ENCODE measurements at places on chromosomes 3 and 15. TPM values are rescaled to one million over a fixed set of nuclear protein-coding genes. Genes with fewer than 3 reads are reported as not detected.

SYNPR gene
- not detected for total RNA-seq

DNA sequence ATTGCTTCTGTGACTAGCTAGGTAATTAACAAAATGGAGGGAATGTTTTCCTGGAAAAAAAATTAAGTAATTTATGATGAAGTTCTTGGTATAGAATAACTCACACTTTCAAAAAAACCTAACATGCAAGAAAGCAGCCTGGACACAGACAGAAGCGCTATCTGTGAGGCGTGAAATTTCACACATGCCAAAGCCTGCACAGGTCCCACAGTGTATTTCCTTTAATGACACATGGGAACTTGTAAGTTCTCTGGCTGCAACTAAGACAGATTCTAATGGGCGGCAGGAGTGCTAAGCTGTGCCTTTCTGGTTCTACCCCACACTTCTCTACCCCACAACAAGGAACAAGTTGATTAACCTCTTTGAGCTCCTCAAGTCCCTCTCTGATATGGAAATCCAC lies 84.9 kb upstream of the NEO1 start:
- no peak for DNase-seq

DNA sequence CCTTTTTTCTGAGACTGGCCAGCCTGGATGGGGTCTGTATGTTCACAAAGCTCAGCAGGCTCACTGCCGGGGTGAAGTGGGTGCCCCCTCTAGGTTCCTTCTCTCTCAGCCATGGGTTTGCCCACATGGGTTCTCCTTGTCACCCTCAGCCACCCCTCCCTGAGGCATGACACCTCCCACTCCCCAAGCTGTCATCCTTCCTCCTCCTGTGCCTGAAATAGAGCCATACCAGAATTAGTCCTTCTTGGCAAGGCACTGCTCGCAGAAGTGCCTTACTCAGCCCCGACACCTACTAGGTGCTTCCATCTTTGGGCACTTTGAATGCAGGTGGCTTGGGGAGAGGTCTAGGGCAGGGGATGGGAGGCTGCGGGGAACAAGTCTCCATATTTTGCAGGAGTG lies 62.9 kb upstream of the SEC13 start:
- DNase-seq = no peak

- no peak for DNase-seq
Measured at GRCh38 chr3:158810823-158811724, 9.2 kb downstream of the MFSD1 start.

DNA sequence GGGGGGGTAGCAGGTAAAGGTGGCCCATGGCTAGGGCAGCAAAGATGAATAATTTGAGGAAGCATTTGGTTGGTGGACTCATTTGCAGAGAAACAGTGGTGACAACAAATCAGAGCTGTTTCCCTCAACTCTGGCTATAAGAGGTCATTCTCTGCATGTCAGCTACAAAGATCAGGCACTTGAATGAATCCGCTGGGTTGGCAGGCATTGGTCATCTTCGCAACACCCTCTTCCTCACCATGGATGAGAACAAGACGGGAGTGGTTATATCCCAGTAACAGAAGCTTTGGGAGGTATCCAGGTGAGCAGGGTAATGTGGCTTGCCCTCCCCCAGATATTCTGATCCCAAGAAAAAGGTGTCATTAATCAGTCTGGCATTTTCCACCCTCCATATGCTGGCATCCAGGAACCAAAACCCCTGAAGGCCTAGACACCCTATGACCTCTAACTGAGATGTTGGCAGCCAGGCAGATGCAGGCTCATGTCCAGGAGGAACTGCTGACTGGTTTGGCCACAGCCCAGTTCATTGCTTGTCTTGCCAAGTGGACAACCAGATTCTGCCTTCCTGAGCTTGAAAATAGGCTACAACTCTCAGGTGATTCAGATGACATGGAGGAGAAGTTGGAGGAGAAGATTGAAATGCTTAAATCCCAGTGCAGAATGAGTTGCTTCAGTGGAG lies 108.9 kb upstream of the TRIM42 start:
- no peak for DNase-seq

DNA sequence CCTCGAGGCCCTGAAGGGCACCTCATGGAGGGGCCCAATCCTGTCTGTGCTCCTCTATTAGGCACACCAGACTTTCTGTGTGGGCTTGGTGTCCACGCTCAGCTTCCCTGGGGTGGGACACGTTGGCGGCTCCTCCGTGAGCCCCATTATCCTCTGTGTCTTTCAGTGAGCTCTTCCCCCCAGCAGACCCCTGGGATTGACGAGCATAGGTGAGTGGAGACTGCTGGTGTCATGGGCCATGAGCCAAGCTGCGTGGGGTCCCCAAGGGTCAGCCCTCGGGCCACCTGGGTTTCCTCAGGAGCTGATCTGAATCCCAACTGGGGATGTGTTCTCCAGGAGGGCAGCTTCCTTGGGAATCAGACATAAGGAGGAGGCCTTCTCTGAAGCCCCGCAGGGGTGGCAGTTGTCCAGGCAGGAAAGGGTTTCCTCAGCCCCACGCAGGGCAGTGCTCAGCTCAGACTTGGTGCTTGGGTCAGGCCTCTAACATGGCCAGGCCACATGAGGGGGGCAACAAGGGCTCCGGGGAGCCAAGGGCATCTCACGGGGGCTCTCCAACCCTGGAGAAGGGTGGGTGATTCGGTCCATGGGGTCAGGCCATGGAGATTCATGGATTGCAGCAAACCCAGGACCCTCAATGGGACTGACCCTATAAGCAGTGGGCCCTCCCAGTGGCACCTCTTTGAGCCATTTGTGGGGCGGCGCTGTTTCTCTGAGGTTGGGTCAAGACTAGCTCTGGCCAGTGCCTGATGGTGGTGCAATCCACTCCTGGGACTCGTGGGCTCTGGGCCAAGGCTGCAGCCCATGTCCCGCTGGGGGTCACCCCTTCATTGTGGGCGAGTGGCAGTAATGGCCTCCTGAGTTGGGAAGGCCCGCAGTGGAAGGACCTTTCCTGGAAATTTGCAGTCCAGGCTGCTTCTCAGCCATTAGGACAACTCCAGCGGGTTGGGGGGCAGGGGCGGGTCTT lies 222.5 kb downstream of the SNRPN start:
- peak; percentile 5 for DNase-seq

- DNase-seq = no peak
Measured at GRCh38 chr15:99167201-99167600, 62.3 kb downstream of the SYNM start.

DNA sequence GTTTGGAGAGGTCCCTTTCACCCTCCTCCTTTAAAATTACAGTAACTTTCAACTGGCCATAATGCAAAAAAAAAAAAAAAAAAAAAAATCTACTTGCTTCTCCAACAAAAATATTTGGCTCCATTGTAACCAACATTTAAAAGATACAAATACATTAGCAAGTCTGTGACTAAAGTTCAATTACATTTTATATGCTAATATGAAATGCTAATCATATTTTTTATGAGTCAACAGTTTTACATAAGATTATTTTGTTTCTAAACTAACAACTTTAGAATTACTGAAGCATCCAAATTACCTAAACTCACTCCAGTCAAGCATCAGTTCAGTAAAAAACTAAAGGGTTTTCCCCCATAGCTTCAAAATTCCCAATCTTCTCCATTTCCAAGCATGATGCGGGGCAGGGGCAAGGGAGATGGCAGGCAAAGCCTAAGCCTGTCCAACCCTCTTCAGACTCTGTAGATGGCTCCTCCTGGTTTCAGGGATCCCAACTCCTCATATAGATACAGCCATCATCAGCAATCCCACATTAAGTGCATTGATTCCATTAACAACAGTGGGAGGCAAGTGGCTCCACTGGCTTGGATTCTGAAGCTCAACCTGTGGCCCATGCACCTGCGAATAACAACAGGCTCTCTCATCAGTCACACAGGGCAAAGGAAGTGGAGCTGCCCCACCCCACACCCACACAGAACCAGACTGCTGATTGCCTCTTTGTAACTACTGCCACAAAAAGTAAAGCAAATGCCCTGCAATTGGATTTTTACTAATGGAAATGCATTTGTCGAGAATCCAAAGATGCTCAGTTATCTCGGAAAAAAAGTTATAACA lies 15.0 kb downstream of the SFMBT1 start:
- DNase-seq = no peak

DNA sequence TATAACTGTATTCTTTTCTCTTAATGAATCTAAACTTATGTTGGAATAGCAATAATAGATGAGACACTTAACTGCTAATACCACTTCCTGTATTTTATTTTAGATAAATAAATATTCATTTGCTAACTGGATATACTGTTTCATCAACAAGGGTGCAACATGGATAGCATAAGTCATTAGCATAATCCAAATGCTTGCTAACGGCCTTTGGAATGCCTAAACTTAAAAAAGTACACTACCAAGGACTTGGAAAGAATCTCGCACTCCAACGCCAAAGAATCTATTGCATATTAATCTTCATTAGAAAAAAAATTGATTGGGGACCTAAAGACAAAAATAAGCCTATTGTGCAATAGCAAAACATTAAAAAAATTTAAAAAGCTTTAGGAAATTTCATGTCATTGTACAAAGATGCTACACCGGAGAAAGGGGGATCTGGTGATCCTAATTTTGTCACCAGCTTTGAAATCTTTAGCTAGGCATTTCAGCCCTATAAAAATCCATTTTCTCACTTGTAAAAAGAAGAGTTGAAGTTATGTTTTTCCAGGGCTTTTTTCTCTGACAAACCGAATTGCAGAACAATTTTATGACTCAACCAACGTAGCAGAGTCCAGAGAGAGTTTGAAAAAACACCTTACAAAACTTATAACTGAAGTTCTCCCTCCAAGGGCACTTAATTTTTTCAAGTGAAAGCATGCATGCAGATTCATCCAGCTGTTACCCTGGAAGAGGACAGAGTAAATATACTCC lies 4.1 kb downstream of the VGLL3 start:
- DNase-seq = no peak

- no peak for DNase-seq
Measured at GRCh38 chr3:149480326-149481017, 6.0 kb downstream of the TM4SF4 start.

GRCh38 chr3:121566773-121567172 lies 976 bp upstream of the ARGFX start:
- no peak for DNase-seq

DNA sequence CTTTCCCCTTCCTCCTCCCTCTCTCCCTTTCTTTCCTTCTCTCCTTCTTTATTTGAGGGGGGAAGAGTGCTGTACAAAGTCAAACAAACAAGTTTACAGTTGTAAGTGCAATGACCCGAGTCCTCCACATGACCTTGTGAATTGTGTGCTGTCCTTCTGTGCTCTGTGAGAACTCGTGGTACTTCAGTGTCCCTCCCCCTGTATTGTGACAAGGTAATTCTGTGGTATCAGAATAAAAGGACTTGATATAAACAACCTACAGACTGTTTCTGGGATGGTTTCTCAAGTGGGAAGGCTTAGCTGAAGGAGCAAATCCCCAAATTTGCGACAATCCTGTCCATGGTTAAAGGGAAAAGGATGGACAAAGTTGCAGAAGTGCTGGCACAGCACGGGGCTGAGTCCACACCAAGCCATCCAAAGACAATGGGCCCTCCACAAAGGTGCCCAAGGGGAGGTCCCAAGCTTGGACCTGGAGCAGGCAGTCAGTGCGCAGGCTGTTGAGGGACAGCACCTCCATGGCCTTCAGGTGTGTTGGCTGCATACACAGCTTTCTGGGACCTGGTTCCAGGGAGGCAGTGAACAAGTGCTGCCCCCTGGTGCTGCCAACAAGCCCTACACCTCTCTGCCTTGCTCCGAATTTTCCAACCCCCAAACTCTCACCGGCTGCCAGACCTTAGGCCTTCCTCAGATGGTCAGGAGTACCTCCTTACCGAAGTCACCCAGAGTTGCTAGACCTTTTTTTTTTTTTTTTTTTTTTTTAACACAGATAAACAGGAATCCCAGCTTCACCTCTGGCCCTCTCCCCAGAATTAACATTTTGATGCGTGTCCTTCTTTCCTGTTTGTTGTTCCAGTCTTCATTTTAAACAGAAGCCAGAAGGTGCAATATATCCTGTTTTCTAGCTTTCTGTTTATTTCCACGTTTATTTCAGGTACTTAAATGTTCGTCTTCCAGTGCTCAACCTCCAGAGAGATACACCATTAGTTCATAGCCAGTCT lies 2.6 kb upstream of the APEH start:
- peak; percentile 57 for DNase-seq

DNA sequence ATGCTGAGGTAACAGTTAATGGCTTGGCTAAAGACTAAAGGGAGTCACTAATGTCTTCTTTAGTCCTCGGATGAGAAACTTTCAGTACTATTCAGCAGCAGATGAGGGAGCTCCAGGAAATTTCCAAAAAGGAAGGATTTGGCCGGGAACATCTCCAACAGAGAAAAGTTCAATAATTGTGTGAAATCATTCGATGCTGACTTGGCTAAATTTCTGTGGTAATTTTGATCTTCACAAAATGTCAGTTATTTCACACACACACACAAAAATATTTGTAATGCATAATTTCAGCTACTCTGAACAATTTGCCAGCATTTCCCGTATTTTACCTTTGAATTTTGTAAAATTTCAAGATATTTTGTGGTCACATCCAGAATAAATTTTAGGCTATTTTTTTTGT lies 462.8 kb upstream of the MDFIC2 start:
- no peak for DNase-seq

- no peak for DNase-seq
Measured at GRCh38 chr3:38541806-38542205, 45.7 kb downstream of the EXOG start.

DNA sequence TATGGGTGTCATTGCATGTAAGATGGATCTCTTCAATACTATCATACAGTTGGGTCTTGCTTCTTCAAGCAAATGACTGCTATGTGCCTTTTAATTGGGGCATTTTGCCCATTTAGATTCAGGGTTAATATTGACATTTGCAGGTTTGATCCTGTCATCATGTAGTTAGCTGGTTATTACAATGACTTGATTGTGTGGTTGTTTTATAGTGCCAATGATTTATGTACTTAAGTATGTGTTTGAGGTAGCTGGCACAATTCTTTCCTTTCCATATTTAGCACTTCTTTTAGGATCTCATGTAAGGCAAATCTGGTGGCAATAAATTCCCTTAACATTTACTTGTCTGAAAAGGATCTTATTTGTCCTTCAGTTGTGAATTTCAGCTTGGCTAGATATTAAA lies 267.5 kb downstream of the VGLL3 start:
- DNase-seq = no peak

- DNase-seq = no peak
Measured at GRCh38 chr3:48084929-48085328, 68.7 kb upstream of the MAP4 start.

DNA sequence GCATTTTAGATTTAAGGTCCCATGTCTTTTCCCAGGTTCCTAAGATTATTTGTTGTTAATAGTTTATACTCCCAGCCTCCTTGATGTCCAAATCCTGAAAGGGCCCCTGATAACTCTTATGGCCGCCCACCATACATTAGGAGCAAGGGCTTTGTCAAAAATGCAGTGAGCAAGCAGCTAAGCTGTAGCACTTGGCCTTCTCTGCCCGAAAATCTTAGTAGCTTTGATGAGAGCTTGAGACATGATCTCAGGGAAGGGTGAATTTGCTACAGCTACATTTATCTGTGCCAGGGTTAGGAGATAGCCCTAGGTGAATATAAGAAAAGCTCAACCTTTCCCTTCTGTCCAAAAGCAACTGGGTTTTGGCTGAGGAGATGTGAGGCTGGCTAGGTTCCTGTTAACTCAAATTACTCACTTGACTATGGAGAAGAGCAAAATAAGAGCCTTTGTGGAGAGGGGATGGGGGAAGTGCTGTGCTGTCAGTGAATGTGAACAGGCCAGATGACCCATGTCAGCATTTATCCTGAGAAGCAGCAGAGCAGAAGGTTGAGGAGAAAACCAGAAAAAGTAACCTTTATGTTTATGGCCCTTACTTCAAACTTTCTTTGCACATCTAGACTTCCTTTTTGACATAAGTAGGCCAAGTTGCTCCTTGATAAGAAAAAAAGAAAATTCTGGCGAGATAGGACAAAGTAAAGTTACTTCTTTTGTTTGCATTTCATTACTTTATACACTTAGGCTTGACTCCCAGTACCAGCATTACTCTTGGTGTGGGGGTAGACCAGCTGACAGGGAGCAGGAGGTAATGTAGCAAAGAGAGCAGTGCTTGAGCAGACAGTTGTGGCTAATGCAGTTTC lies 21.1 kb downstream of the MAPK6 start:
- no peak for DNase-seq
